ENCODE measurements at places on chromosomes 3 and 15.

DNA sequence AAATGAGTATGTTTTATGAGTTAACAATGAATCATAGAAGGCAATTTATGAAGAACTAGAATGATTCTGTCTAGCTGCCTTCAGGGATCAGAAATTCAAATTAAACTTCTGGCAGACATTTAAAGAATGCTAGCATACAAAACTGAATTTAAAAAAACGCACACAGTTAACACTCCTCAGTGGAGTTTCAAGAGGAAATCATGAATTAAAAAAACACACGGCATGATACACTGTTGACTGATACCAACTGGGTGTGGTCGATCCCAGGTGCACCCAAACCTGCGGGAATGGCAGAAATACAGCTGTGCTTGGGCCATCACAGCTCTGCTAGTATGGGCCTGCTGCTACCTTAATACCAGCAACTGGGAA, 526.0 kb downstream of the FOXP1 start:
- no peak for DNase-seq

- no peak for DNase-seq
Measured at GRCh38 chr15:79953951-79954444, 17.0 kb downstream of the BCL2A1 start.

DNA sequence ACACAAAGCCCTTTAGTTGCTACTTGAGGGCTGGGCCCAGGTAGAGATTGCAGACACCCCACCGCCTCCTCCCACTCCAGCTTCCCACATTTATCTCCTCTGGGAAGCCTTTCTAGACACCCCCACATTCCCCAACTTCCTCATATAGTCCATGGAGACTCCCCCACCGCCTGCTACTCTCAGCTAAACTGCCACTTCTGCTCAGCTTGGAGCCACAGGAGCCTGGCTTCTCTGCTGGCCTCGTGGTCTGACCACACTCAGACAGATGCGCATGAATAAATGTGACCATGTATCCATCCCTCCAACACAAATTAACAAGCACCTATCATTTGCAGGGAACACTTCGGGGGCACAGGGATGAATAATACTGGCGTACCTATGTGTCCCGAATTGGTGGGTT, 10.5 kb upstream of the ACSBG1 start:
- DNase-seq, result no peak

- no peak for DNase-seq
Measured at GRCh38 chr3:188916934-188917401, 254.8 kb upstream of the TPRG1 start.

DNA sequence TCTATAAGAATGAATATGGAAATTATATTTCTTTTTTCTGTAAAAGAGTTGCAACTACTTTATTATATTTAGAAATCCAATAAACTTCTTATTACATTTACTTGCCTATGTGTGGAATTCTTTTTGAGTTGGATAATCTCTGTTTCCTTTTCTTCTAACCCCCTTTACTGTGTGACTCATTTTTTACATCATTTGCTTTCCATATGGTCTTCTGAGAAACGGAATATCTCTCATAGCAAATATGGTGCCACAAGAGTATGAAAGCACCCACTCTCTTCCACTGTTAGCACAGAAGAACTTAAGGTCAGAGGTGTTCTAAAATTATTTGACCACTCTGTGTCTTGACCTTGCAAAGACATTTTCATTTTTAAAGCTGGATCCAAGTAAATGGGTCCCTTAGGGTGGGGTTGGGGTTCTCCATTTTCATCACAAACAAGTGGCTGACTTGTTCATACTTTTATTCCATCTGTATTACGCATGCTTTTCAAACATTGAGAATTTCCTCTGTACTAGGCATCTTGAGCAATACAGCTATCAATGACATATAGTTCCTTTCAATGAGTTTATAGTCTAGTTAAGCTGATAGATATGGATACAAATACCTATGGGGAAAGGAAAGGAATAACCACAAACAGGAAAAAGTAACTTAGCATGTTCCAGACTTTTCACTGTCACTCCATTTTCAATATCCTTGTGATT, 281.1 kb upstream of the TPRG1 start:
- no peak for DNase-seq

DNA sequence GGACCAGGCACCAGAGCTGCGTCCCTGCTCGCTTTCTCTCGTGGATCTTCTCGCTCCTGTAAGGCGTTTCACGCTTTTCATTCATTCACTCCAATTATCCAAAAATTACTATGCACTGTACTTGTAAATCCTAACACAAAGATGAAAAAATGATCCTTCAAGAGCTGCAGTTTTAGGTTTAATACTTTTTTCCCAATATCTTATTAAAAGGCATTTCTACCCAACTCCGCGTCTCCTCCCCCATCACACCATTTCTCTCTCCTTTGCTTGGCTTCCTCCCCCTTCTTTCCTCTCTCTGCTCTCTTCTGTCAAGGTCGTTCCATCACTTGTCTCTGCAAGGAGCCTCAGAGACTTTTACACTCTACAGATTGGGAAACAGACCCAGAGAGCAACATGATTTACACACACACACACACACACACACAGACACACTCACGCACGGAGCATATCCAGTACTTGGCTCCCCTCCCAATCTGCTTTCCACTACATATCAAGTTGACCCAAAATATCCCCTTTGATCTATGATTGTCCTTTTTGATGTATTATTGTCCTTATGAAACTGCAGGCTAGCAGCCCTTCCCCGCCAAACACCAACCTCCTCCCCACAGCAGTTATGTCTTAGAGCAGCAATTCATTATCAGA, 479 bp upstream of the CLDN1 start:
- DNase-seq, result no peak

DNA sequence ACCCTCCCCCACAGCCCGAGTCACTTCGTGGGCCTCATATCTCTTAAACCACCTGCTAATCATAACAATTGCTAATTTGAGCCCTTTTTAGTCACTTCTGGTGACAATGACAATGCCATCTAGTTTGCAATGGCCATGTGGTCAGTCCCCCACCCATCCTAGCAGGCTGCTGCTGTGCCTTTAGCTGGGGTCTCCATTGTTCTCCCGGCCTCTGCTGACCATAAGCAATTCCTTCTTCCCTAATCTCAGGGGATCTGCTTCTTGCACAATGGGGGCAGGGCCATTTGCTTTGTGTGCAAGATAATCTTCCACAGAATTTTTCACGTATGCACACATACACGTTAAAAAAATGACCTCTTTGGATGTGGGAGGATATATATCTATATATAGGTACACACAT, 406.1 kb upstream of the ONECUT1 start:
- DNase-seq, result no peak

GRCh38 chr3:69033470-69033869, 18.7 kb downstream of the TMF1 start:
- no peak for DNase-seq

- no peak for DNase-seq
Measured at GRCh38 chr3:12230406-12230805, 58.5 kb upstream of the PPARG start.

GRCh38 chr15:77031376-77032050, 36.6 kb downstream of the PSTPIP1 start:
- peak; percentile 10 for DNase-seq

DNA sequence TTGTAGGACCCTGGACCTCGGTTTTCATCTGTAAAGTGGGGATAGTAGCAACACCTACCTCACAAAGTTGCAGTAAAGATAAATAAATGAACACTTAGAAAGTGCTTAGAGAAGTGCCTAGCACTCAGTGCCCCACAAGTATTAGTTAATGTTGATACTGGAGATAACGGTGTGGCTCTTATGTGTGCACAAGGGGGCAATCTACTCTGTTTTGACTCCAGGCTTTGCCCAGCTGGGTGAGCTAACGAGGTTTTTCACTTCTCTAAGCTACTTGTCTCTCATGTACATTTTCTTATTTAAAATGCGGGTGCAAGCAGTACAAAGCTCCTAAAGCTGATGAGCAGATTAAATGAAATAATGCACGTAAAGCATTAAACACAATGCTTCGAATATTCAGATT, 193.5 kb upstream of the ICE2 start:
- no peak for DNase-seq

DNA sequence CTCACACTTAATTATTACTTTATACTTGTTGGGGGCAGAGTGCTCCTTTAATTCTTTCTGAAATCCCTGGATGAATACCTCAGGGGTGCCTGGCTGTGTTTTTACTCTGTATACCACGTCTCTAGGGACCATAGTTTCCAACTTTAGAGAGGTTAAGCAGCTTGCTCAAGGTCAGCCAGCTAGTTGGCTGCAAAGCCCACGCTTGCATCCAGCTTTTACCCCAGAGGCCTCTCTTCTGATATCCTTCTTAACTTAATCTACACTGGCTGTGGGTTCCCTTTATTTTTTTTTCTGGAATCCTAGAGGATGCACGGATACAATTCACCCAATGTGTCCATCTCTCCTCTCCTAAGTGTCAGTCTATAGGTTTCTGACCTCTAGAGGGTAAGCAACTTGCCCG, 1.4 kb downstream of the PDZRN3 start:
- no peak for DNase-seq

DNA sequence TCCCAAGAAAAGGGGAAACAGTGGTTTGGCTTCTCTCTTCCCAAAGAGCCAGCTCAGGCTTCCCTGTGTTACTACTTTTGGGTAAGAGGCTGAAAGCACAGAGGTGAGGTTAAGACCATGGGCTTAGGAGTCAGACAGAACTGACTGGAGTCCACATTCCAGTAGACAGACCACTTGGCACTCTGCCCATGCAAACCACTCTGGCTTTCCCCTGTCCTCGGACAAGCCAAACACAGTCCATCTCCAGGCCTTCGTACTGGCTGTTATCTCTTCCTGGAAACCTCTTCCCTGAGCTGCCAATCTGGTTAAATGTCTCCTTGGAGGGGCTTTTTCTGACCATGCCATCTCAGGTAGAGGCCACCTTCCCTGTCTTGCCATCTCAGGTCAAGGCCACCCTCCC, 53.1 kb upstream of the FAM3D start:
- peak; percentile 25 for DNase-seq

GRCh38 chr3:151476344-151477018, 15.6 kb upstream of the IGSF10 start:
- DNase-seq, result no peak

GRCh38 chr3:133125171-133125570, 87.0 kb downstream of the TMEM108 start:
- no peak for DNase-seq

DNA sequence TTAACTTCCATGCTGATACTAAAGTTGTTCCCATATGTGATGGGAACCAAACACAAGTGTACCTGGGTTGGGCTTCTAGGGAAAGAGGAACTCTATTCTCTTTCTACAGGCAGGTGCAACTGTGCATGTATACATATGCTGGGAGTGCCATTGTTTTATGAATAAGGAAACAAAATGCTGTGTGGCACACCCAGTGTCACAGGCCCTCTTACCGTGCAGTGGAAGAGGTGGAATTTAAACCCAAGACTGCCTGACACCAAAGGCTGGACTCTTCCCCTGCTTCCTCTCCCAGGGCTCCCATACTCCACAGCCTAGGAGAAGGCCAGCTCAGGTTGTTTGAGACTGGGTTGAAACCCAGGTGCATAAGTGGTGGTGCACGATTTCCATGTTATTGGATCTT, 1.9 kb upstream of the FETUB start:
- no peak for DNase-seq

DNA sequence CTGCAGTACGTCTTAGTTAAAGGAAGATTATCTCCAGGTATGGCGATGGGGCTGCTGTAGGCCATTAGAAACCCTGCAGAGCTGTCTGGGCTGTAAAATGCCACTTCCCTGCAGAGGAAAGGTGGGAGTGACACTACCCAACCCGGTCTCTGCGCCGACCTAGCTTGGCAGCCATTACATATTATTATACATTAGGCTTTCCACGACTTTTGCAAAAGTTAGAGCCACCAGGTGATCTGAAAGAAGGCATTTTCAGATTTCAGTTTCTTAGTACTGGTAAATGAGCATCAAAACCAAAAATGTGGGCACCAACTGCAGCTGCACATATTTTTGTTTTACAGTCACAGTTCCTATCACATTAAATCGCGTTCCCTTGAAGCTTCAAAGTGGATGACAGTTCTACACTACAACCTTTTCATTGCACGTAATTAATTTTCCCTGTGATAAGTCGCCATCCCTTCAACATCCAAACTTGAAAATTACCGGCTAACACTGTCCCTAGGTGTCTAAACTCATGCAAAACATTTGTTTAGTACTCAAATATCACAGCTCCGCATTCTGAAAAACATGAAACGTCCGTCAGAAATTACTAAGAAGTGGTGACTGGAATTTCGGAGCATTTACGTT, 81.4 kb upstream of the CHD2 start:
- no peak for DNase-seq

DNA sequence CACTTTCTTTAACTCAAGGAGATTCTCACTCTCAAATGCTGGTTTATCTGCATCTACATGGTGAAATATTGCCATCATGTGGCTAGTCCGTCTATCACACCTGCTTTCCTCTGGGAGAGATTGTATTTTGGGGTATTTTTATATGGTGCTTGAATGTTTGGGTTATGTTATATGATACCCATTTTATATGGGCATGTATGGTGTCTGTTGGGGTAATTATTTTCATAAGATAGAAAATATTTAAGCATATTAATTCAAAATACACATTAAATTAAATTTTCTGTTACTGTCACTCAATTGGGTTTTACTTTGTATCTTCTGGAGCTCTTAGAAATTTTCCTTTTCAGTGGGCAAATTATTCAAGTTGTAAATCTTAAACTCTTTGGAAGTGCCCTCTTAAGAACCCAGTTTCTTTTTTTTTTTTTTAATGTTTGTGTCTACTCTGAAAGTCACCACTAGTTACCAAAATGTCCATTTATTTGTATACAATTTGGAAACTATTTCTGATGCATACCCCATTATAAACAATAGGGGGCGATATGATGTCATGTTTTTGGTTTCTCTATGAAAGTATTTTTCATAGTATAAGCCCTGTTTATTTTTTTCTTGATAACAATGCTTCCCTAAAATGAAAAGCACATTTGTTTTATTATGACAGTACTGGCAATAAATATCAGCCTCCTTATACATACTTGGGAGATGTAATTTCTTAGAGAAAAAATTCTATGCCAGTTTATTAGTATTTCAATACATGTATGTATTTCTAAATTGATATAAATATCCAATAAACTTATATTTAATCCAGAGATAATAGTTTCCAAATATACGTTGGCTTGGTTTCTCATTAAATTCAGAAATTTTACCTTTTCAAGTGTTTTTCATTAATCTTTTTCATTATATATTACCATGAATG, 36.1 kb upstream of the PLSCR5 start:
- no peak for DNase-seq

DNA sequence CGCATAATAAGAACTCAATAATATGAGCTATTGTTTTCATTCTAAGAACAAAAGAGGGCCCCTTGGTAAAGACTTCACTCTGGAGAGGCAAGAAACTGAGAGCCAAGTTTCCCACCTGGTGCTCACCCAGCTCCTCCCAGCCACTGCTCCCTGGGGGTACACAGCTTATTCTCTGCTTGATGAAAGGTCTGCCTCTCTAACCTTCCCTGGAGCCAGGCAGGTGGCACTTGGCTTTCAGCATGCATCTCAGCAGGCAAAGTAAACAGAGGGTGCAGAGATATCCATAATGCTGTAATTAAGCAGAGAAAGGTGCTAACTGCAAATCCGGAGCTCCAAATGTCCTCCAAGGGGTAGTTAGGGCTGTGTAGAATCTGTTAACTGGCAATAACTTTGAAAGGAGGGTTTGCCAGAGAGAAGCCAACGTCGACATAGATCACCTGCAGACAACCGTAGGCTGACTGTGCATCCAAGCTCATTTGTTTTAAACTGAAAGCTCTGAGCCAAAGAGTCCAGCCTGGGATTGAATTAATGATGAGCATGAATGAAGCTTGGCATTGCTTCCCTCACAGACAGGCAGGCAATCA, 159.6 kb upstream of the PROK2 start:
- no peak for DNase-seq

Measured in mesothelial cell of epicardium (in vitro differentiated cells).